H7 (cell line): ENCODE measurements at places on chromosomes 7 and 10. TPM values are rescaled to one million over a fixed set of nuclear protein-coding genes. Genes with fewer than 3 reads are reported as not detected.

Gene TAF3
- total RNA-seq = 1.5 and 2.7 TPM in 2 replicates

Gene POLL
- total RNA-seq = 24.9 and 25.0 TPM in 2 replicates

Gene LYZL2
- total RNA-seq = not detected in 2 replicates

Gene SUN3
- not detected in 2 replicates for total RNA-seq

Gene BZW2
- total RNA-seq = 99.0 and 99.3 TPM in 2 replicates

Gene TEX47
- total RNA-seq = not detected in 2 replicates

Gene ACTL6B
- 0.30 and 0.90 TPM in 2 replicates for total RNA-seq

Gene UTF1
- 8.8 and 13.4 TPM in 2 replicates for total RNA-seq

Gene TAS2R3
- 0.67 and 0.69 TPM in 2 replicates for total RNA-seq

Gene RNLS
- total RNA-seq = 4.9 and 9.7 TPM in 2 replicates

Gene UCN3
- total RNA-seq = not detected in 2 replicates

Gene GPAM
- 10.0 and 11.9 TPM in 2 replicates for total RNA-seq

Gene TSPAN15
- total RNA-seq = 5.0 and 6.5 TPM in 2 replicates

Gene NPTX2
- total RNA-seq = 19.7 and 34.8 TPM in 2 replicates

Gene DYNC1I1
- 1.4 and 1.8 TPM in 2 replicates for total RNA-seq

Gene LIPN
- not detected in 2 replicates for total RNA-seq

Gene TRIL
- total RNA-seq = 1.5 and 2.2 TPM in 2 replicates

Gene OIT3
- total RNA-seq = 0.10 TPM in 1 of 2 replicates, not detected in the other

Gene COA1
- total RNA-seq = 120 and 129 TPM in 2 replicates

Gene PSD
- 5.2 and 6.1 TPM in 2 replicates for total RNA-seq

Gene UROS
- total RNA-seq = 35.6 and 45.3 TPM in 2 replicates

Gene TNKS2
- 27.4 and 38.2 TPM in 2 replicates for total RNA-seq

Gene CHRM2
- 0.18 TPM in 1 of 2 replicates, not detected in the other for total RNA-seq

Gene CPA2
- not detected in 2 replicates for total RNA-seq

Gene CH25H
- total RNA-seq = not detected in 2 replicates

Gene NME8
- total RNA-seq = 2.7 TPM in 1 of 2 replicates, not detected in the other

Gene PPP1R3C
- 0.31 and 0.63 TPM in 2 replicates for total RNA-seq

Gene TMEM229A
- 0.15 and 0.42 TPM in 2 replicates for total RNA-seq

Gene PON1
- not detected in 2 replicates for total RNA-seq

Gene ADARB2
- 1.5 and 2.8 TPM in 2 replicates for total RNA-seq

Gene TWIST1
- total RNA-seq = 0.18 and 2.3 TPM in 2 replicates

Gene PAOX
- total RNA-seq = 1.3 and 4.1 TPM in 2 replicates

Gene FGFBP3
- 10.1 and 10.5 TPM in 2 replicates for total RNA-seq

Gene VWDE
- total RNA-seq = 9.7 and 22.8 TPM in 2 replicates

Gene TMEM130
- 0.24 and 0.37 TPM in 2 replicates for total RNA-seq

Gene ZNF862
- 3.4 and 3.8 TPM in 2 replicates for total RNA-seq

Gene GJD4
- total RNA-seq = not detected in 2 replicates

Gene CCM2
- total RNA-seq = 42.4 and 43.9 TPM in 2 replicates

Gene HKDC1
- 0.03 TPM in 1 of 2 replicates, not detected in the other for total RNA-seq

Gene OR9A2
- not detected in 2 replicates for total RNA-seq

Gene AKAP9
- 9.5 and 16.3 TPM in 2 replicates for total RNA-seq

Gene MRC1
- 0.07 and 0.17 TPM in 2 replicates for total RNA-seq

Gene IDE
- total RNA-seq = 39.8 and 47.3 TPM in 2 replicates
